ENCODE measurements at places on chromosomes 6 and 20.

DNA sequence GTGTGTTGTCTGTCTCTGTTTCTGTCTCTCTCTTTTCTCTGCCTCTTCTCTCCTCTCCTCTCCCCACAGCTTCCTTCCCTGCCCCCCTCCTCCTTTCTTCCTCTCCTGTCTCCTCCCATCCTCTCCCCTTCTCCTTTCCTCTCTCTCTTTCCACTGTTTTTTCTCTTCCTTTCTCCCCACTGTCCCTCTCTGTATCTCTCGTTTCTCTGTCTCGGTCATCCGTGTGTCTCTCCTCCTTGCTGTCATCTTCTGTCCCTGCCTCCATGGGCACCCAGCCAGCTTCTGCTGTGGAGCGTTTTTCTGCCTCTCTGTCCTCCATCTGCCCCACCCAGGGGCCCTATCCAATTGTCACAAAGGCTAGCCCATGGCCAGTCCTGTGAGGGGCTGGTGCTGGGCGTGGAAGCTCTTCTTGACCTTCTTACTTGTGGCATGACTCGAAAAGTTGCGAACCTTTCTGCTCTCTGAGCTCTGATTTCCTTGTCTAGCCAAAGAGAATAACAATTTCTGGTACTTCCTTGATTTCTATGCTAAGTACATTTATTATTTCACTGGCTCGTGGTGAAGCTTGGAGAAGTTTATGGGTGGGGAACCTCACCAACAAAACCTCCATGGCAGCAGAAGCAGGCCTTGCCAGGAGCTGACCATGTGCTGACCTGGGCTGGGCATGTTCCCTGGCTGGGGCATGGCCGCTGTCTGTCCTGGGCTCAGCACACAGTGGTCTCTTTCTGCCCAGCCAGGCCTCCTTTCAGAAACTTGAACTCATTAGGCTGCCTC, 69.3 kb downstream of the CEBPB start:
- no peak for DNase-seq

DNA sequence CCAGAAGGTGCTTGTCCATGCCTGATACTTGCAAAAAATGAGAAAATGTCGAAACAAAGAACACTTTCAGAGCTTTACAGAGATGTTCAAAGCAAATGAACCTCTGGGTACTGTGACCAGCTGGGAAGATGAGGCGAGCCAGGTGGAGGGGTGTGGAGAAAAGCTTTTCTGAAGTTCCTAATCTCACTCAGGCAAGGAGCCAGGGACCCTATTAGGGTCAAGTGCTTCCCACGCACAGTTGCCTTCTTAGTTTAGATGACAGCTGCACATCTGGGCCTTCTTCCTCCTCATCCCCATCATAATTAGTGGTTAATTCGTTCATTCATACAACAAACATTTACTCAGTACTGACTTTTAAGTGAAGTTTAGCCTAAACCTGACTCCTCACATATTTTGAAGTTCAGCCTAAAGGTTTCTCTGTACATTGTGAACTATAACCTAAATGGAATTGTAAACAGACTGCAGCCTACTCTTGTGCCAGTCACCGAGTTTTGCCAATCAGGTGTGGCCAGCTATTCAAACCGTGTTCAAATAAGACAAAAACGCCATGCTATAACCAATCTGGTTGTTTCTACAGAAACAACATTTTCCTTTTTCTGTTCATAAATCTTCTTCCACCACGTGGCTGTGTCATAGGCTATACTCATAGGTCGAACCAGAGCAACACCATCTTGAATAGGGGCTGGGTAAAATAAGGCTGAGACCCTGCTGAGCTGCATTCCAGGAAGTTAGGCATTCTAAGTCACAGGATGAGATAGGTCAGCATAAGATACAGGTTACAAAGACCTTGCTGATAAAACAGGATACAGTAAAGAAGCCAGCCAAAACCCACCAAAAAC, 19.3 kb upstream of the AHCY start:
- no peak for DNase-seq

DNA sequence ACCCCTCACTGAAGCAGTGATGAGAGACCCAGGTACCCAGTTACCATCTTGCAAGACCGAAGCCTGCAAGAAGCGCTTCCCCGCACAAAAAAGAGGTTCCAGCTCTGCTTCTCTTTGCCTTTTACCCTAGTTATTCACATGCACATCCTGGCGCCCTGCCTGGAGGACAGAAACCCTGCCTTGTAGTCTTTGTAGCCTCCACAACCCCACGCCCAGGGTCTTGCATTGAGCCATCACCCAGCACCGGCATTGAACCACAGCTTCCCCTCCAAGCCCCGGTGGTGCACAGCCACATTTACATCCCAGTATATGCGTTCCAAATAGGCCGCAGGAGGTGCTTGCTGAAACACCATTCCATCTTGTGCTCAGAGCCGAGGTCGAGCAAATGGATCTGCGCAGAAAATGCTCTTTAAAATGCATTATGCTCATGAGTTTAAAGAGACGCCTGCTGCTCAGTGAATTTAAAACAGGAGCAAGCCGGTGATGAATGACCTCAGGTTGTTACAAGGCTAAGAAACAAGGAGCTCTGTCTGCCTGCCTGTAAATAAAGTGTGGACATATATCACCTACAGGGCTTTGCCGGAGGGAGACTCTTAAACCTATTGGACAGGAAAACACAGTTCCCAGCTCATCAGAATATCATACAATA, 61.7 kb downstream of the GNAS-AS1 start:
- no peak for DNase-seq

- no peak for DNase-seq
Observed at GRCh38 chr20:30506100-30506499, 751.4 kb upstream of the DEFB115 start.

DNA sequence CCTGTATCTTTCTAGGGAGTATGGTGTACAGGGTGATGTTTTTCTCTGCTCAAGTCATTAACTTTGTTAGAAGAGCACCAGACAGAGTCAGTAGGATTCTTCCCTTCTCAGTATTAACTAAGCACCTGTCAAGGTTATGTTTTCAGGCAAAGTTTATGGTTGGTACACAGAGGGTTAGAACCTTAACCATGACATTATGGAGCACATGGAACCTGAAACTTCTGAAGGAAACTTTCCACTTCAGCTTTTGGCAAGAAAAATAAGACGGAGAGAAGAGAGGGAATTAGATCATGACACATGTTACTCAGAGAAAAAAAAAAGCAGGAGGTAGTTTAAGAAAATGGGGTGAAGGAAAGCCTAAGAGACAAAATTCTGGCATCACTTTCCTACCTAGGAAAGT, 112.9 kb upstream of the PDE7B start:
- no peak for DNase-seq

DNA sequence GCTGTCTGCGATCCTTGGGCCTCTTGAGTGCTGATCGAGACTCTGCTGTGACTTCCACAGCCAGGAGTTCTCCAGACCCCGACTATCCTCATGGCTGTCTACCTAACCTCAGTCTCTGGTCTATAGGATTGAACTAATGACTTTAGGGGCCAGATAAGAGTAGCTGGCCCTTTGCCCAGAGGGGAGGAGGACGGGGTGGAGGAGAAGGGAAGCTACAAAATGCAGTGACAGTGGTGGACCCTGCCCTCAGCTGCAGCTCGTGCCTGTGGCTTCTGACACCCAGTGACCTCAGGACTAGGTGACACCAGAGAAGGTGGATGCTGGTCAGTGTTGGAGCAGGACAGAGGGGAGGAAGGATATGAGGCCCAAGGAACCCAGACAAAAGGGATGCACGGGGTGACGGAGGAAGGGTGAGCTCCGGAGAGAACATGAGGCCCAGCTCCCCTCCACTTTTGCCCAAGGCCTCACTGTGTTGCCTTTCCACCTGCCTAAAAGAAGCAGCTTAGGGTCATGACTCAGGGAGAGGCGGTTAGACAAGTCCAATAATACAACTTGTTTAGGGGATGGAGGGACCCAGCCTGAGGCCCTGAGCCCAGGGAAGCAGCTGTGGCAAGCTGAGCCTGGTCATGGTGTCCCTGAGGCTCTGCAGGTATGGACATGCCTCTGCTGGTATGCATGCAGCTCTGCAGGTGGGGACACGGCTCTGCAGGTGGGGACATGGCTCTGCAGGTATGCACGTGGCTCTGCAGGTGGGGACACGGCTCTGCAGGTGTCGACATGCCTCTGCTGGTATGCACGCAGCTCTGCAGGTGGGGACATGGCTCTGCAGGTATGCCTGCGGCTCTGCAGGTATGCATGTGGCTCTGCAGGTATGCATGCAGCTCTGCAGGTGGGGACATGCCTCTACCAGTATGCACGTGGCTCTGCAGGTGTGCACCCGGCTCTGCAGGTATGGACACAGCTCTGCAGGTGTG, 67.7 kb downstream of the SYNJ2 start:
- DNase-seq = no peak

DNA sequence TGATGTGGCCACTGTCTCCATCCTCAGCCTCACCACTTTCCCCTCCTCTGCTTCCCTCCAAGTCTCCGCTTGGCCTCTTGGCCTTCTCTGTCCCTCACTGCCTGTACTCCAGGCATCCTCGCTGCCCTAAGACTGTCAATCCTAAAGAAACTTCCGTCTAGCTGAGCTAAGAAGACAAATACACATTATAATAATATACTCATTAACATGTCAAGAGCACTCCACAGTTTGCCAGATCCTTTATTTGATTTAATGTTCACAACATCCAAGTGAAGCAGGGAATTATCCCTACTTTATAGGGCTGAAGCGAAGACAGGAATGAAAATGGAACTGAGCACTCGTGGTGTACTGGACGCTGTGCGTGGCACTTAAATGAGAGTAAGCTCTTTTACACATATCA, 72.4 kb upstream of the SLC22A23 start:
- no peak for DNase-seq

DNA sequence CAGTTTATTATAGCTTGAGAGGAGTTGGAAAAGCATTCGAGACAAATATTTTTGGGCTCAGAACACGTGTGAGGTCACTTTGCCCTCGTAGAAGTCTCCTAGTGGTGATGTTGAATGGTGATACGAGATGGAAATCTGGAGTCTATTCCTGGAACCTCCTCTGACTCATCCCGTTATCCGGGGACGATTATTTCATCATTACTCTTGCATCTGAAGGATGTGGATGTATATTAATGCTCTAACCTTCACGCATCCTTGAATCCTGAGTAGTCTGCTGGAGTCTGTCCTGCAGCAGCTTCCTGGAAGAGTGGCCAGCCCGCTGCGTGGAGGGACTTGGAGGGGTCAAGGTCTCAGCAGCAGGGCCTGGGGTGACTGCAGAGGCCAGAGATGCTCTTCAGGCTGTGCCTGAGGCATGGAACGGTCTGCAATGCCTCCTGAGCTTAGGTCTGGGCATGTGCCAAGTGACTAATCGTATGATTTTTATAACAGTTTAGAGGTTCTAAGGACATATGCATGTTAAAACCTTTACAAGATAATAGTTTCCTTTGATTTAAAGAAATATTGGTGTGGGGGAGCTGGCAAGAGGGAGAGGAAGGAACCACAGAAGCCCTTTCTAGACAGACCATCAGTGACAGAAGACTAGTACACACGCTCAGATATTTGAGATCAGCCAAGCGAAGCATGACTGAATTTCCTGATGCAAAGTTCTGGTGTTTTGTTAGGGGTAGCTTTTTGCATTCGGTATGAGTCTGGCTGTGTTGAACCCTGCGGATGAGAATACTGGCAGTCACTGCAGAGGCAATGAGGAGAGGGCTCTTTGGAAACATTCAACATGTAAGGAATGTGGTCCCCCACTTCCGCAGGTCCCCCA, 400.2 kb downstream of the QKI start:
- DNase-seq = no peak

DNA sequence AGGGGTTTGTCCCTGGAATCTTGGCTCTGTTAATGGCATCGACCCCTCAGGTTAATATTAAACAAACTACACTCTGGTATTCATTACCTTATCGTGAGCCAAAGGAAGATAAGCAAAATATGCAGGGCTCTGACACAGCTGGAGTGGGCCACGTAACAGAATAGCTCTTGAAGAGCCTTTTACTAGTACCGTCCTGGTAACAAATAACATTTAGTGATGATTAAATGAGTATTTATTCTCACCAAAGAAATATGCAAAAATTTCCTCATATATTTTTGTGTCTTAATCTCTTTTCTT, 20.1 kb upstream of the UTRN start:
- no peak for DNase-seq

- DNase-seq = no peak
Observed at GRCh38 chr20:537983-538382, 5.6 kb downstream of the CSNK2A1 start.

GRCh38 chr6:157185171-157185570, 138.1 kb downstream of the TMEM242 start:
- no peak for DNase-seq

DNA sequence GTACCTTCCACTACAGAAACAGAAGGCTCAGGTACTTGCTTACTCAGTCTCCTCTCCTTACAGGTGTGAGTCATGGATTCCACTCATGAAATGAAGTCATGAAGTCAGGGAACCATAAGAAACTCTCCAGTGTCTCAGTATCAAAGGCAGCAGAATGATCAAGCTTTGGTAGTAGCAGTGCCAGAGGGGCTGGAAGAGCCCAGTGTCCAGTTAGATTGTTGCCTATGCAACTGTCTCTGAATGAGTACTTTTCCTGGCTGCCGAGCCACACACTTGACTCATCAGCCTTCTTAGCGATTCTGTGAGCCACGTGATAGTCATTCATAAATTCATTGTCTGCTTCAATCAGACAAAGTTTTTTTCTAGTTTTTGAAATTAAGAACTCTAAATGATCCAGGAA, 52.2 kb upstream of the DTNBP1 start:
- no peak for DNase-seq

- no peak for DNase-seq
Observed at GRCh38 chr6:158684311-158684710, 34.5 kb downstream of the SYTL3 start.

DNA sequence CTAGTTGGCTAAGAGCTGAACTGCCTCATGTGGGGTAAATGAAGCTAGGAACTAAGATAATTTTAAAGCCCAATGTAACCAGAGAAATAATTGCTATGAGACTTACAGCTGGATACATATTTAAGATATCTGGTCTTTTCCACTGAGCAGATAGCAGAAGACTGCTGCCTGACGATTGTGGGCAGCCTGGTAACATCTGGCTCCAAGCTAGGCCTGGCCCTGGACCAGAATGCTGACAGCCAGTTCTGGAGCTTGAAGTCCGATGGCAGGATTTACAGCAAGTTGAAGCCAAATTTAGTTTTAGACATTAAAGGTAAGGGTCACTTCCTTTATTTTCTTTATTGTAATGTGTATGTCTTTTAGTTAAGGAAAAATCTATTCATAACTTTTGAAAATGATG, 65.7 kb downstream of the RTN4IP1 start:
- no peak for DNase-seq

- no peak for DNase-seq
Observed at GRCh38 chr6:169714178-169714577, 10.1 kb downstream of the PHF10 start.

- DNase-seq = no peak
Observed at GRCh38 chr6:107931894-107932293, 26.1 kb downstream of the SEC63 start.

DNA sequence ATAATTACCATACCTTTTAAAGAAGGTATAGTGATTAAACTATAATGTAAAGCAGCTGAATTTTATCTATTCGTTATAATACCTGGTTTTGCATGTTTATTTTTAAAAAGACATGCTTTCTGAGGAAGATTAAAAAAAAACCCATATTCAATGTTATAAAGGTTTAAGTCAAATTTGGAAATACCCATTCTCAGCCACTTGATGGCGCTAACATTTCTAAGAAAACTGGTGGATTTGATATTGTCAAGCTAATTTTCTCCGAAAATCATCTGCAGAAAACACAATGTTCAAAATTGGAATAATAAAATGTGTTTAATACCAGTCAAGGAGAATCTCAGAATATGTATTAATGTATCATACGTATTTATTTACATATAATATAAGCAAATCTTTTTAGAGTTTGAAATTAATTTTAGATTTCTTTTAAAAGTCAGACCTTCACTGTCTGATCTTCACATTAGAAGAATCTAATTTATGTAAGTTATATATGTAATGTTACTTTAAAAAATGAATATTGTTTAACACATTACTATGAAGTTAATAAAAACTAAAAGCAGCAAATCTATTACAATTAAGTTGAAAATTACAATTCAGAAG, 35.0 kb downstream of the SHPRH start:
- DNase-seq = peak; percentile 1
